ENCODE measurements at places on chromosomes 5 and 9.

DNA sequence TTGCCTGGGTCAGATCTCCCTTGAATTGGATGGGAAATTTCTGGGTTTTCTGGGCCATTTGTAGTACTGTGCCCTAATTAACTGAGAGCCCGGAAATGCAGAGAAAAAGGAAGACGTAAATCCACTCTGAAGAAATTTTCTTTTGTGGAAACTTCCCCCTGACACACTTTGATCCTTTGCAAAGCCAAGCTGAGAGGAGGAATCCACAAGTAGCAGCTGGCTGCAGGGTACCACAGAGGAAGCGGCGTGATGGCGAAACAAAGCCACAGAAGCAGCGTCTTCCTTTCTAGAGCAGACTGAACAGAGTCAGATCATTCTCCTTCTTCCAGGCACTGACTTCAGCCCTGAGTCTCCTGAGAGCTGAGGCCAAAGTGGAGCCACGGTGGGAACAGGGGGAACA lies 47.1 kb upstream of the ZNF354A start:
- no peak for DNase-seq

- DNase-seq: no peak
Measured at GRCh38 chr5:152883066-152883775, 478.1 kb upstream of the NMUR2 start.

DNA sequence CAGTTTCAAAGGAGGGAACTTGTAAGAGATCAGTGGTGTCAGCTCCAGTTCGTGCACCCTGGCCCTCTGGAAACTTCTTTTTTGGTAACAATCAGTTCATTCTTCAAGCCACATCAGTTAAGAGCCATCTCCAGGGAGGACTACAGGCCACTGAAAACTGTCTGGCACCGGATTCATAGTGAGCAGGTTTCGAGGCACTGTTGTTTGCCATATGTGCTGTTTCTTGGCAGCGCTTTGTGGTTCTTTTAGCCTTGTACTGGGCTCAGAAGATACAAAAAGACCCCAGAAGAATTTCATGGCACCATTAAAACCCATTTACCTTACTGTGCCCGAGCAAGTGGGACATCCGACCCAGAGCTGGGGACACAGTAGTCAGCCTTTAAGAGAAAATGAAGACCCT lies 68.5 kb downstream of the OTULIN start:
- DNase-seq: no peak

DNA sequence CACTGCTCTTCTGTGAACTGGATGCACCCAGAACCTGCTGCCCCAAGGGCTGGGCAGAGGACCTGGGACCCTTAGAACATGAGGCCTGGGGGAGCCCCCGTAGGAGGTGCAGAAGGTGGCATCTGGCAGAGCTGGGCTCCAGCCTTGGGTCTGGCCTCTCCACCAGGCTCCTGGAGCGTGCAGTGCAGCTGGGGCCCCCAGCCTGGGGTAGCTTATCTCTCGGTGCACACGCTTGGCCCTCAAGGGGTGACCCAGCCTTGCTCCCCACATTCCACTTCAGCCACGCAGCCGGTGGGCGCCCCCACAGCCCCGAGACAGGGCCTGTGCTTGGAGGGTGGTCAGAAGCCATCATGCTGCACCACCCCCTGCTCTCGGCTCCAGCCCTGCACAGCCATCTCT lies 5.6 kb upstream of the NR5A1 start:
- DNase-seq: no peak

GRCh38 chr9:110668570-110669167 lies at the start of gene MUSK:
Gene MUSK (plus strand): TSS chr9:110668791. CDS start chr9:110668905, 114 bp downstream.
- DNase-seq: no peak

GRCh38 chr5:79636981-79637733 lies 24.9 kb downstream of the TENT2 start:
- DNase-seq: no peak

DNA sequence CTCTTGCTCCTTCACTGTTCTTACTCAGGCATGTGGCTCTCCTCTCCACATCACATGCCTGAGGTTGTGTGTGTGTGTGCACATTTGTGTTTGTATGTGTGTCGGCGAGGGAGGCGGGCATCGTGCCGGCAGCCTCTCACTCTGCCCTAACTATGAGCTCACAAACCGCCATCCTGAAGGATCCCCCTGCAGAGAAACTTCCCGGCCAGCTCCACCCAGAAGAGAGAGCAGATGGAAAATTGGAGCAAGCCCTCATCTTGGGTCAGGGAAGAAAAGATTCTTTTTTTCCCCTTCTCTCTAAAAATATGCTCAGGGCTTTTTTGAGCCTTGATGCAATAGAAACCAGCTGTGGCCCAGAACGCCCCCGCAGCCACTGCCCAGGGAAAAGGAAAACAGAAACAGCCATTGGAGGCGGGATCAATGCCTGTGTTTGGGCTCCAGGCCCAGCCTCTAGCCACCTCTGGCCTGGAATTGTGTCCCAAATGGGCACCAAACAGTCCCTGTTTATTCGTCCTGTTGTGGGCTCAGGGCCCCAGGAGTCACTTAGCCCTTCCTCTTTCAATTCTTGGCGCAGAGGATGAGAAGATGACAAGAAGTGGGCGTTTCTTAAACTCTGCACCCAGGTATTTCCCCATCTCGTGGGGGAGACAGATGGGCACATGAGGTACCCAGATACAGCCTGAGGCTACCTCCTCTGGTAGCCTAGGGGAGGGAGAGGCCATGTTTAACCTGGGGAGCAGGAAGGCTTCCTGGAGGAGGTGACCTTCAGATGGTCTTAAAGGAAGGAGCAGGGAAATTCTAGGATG lies 151.5 kb downstream of the RGS3 start:
- no peak for DNase-seq

GRCh38 chr5:42962124-42962523 lies 78.0 kb downstream of the ANXA2R start:
- DNase-seq: peak; percentile 16

- no peak for DNase-seq
Measured at GRCh38 chr5:65749221-65749844, 27.3 kb downstream of the NLN start.

DNA sequence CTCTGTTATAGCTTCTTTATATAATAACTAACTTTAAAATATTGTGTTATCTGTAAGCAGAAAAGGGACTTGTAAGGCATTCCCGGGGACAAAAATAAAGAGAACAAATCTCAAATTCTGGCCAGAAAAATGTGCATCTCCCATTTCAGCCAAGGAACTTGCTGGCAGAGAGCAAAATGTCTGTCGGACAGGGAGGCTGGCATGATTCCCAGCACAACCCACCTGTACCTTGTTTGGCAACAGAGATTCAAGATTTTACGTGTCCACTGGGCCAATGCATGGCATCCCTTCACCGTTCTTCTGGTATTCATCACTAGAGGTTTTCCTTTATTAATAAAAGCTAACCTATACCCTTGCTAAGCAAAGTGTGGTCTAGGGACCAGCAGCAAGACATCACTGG lies 566.6 kb downstream of the PSAT1 start:
- no peak for DNase-seq

DNA sequence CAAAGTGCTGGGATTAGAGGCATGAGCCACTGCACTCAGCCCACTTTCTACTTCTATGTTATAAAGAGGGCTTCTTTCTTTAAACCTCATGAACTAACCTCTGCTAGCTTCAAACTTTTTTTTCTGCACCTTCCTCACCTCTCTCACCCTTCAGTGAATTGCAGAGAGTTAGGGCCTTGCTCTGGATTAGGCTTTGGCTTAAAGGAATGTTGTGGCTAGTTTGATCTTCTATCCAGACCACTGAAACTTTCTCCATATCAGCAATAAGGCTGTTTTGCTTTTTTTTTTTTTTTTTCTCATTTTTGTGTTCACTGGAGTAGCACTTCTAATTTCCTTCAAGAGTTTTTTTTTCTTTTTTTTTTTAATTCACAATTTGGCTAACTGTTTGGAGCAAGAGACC lies 216.4 kb upstream of the MAP3K1 start:
- no peak for DNase-seq

Measured in CD4-positive, alpha-beta T cell treated with Interleukin-15 for 4 hours (primary cell).